ENCODE measurements at places on chromosomes 1 and 21. TPM values are rescaled to one million over a fixed set of nuclear protein-coding genes. Genes with fewer than 3 reads are reported as not detected.

DNA sequence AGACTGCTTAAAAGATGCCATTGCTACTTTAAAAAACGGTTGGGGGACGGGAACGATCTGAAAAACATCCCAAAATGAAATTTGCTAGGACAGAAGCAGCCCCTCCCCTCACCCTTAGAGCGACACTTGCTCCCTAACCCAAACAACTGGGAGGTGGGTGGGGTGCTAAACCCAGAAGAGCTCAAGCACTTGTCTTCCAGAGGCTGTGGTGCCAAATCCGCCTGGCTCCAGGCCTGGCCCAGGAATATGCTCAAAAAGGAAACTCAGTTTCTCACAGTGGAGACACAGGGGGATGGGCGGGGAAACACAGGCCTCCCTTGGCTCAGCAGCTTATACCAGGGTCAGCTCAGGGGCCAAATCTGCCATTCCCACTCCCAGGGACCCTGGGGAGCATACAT lies 644 bp upstream of the PBXIP1 start:
- H3K27ac ChIP-seq: peak overlapping the region; percentile 83
- no peak for DNase-seq
- no peaks in the 10 kb centered on the region for H3K27me3 ChIP-seq
- peaks cover 3% of the 10 kb centered on the region for H3K36me3 ChIP-seq

GRCh38 chr21:31201548-31201947 lies 142.5 kb downstream of the TIAM1 start:
- DNase-seq: no peak
- no peak overlapping the region for H3K27ac ChIP-seq
- H3K4me1 ChIP-seq: no peaks in the 10 kb centered on the region
- no peaks in the 10 kb centered on the region for H3K36me3 ChIP-seq

- DNase-seq: no peak
- no peaks in the 10 kb centered on the region for H3K27me3 ChIP-seq
- H3K27ac ChIP-seq: no peak overlapping the region
- H3K4me3 ChIP-seq: no peak overlapping the region
- H3K36me3 ChIP-seq: no peaks in the 10 kb centered on the region
These were observed 560.6 kb upstream of the BEND5 start for GRCh38 chr1:49337251-49337650.

DNA sequence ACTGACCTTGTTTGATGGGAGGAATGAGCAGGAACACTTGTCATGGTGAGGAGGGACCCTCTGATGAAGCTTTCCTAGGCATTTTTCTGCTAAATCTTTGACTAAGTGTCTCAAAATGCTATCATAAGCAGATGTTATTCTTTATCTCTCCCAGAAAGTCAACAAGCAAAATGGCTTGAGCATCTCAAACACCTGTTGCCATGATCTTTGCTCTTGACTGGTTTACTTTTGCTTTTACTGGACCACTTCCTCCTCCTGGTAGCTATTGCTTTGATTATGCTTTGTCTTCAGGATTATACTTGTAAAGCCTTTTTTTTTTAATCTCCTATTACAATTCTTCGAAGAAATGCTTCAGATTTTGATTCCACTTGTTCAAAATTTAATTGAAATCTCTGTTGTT lies 157.4 kb downstream of the GPR52 start:
- DNase-seq: no peak
- no peaks in the 10 kb centered on the region for H3K4me1 ChIP-seq
- H3K27ac ChIP-seq: no peak overlapping the region
- no peak overlapping the region for H3K4me3 ChIP-seq

GRCh38 chr1:13836136-13836535 lies 136.1 kb downstream of the PRDM2 start:
- no peak overlapping the region for H3K27ac ChIP-seq
- no peaks in the 10 kb centered on the region for H3K36me3 ChIP-seq
- no peaks in the 10 kb centered on the region for H3K4me1 ChIP-seq
- H3K27me3 ChIP-seq: no peaks in the 10 kb centered on the region
- H3K4me3 ChIP-seq: no peak overlapping the region

- H3K4me1 ChIP-seq: 0 out of 2 replicates have a peak, but pooled peaks cover 2% of the 10 kb centered on the region
- DNase-seq: no peak
- H3K36me3 ChIP-seq: no peaks in the 10 kb centered on the region
- H3K4me3 ChIP-seq: no peak overlapping the region
These were observed 31.5 kb downstream of the SESN2 start for GRCh38 chr1:28290851-28291250.

DNA sequence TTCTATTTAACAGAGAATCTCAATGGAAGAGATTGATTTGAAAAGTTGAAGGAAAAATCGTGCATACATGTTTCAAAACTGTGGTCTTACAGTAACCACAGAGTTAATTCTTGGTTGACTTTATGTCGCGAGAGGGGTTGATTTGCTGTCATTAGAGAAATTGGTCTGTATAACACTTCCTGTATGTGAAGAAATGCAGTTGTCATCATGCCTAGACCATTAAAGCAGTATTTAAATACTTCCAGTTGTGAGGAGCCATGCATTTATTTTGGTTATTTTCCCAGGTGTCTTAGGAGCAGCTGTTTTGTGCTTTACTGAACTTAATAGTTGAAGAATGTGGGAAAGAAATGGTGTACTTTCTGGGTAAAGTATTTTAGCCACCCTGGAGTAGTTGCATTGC lies 76.2 kb downstream of the NFIA start:
- no peaks in the 10 kb centered on the region for H3K27me3 ChIP-seq
- no peak overlapping the region for H3K4me3 ChIP-seq
- no peak overlapping the region for H3K27ac ChIP-seq
- H3K36me3 ChIP-seq: no peaks in the 10 kb centered on the region
- no peak for DNase-seq

DNA sequence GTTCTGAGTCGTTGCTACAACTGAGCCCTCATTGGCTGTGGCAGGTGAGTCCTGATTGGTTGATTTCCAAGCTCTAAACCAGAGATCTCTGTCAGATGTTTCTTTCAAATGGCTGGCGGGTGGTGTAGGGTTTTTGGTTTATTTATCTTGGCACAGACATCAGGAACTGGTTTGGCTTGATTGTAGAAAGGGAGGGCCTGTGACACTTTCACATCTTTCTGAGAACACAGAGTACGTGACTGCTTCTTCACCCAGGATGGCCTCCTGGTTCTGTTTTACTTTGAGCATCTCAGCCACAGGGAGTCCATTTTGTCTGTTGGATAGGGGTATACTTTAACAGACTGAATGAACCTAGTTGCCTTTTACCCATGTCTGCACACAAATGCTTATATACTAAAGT lies 89.4 kb upstream of the GPR52 start:
- no peak for DNase-seq
- no peak overlapping the region for H3K4me3 ChIP-seq
- H3K27me3 ChIP-seq: no peaks in the 10 kb centered on the region
- H3K36me3 ChIP-seq: no peaks in the 10 kb centered on the region
- H3K4me1 ChIP-seq: no peaks in the 10 kb centered on the region

DNA sequence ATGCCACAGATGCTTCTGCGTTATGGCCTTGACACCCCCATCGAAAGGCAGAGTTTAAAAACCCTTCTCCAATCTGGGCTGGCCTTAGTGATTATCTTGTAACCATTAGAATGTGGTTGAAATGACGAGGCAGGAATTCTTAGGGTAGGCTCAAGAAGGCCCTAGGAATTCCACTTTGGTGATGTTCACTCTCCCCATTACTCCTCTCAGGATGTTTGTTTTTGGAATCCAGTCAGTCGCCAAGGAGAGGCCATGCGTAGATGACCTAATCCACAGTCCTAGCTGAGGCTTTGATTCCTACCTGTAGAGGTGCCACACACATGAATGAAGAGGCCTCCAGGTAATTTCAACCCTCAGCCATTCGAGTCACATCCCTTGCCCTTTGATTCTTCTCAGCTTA lies 318.2 kb downstream of the NEGR1 start:
- no peaks in the 10 kb centered on the region for H3K4me1 ChIP-seq
- no peak for DNase-seq
- no peaks in the 10 kb centered on the region for H3K27me3 ChIP-seq
- no peak overlapping the region for H3K4me3 ChIP-seq

Gene PLXNA2
- total RNA-seq: 0.98 TPM

Gene KRTAP19-1
- total RNA-seq: not detected

Gene PHLDA3
- total RNA-seq: 12.3 TPM

Gene C1orf53
- total RNA-seq: 7.2 TPM

Data from Panc1 (cell line).